GOT3 (cell line): ENCODE measurements at places on chromosomes 6 and 20.

- DNase-seq, result no peak
Observed at GRCh38 chr6:14618759-14619418, 501.3 kb downstream of the CD83 start.

DNA sequence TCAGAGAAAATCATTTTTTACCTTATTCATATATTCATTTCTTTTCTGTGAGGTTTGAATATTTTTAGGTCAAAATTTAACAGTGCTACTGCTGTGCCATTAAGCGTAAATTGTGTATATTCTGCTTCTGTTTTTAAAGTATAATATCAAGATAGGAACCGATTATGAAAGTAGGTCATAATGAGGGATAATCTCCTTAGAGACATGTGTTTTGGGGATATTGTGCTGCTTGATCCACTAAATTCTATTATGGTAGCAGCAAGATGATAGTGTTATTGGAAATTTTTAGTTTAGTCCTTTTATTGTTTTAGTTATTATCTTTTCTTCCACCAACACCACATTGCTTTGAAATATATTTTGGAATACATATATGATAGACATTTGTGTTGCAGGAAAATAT, 244.0 kb downstream of the RIMS1 start:
- DNase-seq, result no peak

GRCh38 chr20:40181676-40182075, 507.4 kb downstream of the MAFB start:
- DNase-seq, result no peak

DNA sequence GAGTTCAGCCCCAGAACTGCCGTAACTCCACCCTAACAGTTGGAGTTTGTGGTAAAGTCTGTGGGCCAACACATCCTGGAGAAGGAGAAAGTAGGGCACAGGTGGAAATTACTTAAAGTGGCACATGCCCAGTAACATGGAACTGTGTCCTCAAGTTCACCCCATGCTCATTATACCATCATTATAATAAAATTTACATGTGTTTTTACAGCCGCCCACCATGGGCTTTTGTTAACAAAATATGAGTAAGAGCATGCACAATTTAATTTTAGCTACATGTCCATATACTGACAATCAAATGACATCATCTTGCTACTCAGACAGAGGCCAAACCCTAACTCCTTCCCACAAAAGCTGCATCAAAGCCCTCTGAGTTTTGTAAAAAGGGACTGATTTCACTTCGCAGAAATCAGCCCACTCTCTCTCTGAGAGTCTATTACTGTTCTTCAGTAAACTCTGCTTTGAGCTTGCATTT, 17.3 kb upstream of the ELOVL4 start:
- no peak for DNase-seq

DNA sequence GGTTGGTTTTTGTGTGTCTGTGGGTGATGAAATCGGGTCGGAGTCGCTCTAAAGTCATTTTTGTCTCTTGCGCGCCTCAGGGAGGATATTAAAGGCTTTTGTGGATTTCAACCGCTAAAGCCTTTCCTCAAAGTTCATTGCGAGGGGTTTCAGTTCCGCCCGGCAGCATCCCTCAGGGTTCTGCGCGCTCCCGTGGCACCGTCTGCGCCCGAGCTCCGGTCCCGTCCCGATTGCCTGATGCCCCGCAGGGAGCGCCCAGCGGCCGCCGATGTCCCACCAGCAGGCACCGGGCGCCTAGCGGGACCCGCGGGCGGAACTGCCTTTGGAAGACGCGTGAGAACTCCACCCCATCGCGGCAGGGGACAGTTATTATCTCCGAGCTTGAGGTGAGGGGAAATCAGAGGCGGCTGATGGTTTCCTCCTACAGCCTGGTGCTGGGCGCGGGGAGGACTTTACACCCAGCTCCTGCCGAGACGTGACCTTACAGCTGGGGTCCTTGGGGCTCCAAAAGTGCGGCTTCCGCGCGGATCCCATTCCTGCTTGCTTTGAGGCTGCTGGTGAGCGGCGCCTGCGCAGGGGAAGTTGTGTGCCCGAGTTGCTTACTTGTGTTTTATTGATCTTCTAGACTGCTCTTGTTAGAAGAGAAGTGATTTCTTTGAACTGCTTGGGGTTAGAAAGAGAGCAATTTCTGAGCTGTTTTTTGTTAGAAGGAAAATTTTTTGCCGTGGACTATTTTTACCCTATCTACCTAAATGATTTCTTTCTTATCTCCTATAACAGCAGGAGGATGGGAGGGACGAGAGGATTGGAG, 27.1 kb downstream of the ULBP1 start:
- no peak for DNase-seq

GRCh38 chr6:130829333-130829910, 2.2 kb downstream of the SMLR1 start:
- no peak for DNase-seq

DNA sequence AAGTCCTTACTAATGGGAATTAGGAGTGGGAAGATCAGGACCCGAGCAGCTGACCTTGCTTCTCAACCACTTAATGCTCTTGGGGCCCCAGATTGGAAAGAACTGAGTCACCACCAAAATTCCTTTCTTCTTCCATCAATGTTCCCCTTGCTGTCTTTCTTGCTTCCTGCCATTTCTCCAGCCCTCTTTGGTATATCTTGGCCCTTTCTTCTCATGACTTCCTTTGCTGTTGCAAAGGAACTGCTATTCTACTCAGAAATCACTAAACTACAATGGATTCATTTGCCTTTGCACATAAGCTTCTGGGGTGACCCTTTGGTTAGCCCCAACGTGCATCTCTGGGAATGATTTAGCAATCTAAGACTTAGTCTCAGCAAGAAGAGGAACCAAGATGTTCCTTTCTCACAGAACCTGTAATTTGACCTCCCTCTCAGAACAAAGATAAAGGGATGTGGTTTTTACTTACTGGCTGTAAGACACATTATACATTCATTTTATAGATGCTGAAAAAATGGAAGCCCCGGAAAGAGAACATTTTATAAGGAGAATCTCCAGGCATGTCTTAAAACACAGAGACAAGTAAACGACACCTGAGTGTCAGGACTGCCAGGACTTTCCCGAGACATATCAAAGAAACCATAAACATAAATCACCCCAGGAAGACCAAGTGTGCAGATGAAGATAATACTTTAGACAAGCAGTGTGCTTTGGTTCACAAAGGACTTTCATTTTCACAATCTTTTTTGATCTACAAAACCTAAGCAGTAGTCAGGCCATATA, 99.0 kb upstream of the TNFAIP3 start:
- DNase-seq, result no peak

GRCh38 chr6:130671577-130671976, 155.6 kb upstream of the SMLR1 start:
- no peak for DNase-seq

- DNase-seq, result no peak
Observed at GRCh38 chr6:34656378-34657036, 40.1 kb downstream of the ILRUN start.

GRCh38 chr6:154301839-154302752, 54.5 kb downstream of the IPCEF1 start:
- no peak for DNase-seq

DNA sequence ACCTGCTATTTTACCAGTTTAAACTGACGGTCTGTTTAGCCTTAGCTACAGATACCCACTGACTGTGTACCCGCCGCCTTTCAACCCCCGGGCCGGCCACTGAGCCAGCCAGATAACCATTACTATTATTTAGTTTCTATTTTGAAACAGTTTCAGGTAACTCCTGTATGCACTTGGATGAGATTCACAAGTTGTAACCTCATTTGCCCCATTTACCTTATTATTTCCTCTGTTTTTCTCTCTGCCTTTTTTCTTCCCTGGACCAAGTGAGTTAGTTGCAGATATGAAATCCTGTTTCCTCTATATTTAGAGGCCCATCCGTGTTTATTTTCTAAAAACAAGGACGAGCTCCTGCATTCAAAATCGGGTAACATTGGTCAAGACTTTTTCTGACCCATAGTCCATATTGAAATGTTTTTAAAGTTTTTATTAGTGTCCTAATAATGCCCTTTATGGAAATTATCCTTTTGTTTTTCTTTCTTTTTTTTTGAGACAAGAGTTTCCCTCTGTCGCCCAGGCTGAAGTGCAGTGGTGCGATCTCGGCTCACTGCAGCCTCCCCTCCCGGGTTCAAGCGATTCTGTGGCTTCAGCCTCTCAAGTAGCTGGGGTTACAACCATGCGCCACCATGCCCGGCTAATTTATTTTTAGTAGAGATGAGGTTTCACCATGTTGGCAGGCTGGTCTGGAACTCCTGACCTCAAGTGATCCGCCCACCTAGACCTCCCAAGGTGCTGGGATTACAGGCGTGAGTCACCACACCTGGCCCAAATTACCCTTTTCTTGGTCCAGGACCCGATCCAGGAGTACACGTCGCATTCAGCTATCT, 767 bp downstream of the AP5S1 start:
- no peak for DNase-seq

DNA sequence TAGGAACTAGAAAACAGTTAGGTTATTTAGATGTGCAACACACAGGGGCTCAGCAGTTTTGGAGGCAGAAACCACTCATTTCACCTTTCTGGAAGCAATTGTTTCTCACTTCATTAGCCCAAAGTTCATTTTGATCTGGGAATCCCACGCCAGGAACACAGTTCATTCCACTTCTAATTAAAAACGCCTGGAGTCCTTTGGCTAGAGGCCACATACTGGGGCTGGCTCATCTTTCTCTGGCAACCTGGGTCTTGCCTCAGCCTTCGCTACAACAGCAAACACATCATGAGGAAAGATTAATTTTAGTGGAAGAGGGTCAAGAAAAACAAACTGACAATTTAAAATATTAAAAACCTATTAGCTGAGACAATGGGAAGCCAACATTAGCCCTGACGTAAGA, 69.7 kb downstream of the RFPL4B start:
- no peak for DNase-seq

- no peak for DNase-seq
Observed at GRCh38 chr20:58447511-58448391, 58.7 kb downstream of the VAPB start.

- no peak for DNase-seq
Observed at GRCh38 chr6:38824243-38824894, 109.3 kb downstream of the DNAH8 start.

DNA sequence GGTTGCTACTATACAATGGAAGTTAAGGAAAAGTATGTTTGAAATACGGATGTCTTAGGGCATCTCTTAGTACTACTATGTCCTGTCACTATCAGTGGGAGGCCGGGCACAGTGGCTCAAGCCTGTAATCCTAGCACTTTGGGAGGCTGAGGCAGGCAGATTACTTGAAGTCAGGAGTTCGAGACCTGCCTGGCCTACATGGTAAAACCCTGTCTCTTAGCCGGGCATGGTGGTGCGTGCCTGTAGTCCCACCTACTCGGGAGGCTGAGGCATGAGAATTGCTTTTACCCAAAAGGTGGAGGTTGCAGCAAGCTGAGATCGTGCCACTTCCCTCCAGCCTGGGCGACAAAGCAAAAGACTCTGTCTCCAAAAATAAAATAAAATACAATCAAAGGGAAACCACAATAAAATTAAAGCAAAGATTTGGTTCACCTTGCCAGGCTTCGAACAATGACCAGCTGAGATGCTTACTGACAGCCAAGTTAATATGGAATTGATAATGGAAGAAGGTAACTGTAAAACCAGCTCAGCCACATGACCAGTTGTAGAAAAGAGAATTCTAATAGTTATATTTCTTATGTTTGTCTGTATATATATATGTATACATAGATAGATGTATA, 6.5 kb downstream of the CD24 start:
- DNase-seq, result no peak

DNA sequence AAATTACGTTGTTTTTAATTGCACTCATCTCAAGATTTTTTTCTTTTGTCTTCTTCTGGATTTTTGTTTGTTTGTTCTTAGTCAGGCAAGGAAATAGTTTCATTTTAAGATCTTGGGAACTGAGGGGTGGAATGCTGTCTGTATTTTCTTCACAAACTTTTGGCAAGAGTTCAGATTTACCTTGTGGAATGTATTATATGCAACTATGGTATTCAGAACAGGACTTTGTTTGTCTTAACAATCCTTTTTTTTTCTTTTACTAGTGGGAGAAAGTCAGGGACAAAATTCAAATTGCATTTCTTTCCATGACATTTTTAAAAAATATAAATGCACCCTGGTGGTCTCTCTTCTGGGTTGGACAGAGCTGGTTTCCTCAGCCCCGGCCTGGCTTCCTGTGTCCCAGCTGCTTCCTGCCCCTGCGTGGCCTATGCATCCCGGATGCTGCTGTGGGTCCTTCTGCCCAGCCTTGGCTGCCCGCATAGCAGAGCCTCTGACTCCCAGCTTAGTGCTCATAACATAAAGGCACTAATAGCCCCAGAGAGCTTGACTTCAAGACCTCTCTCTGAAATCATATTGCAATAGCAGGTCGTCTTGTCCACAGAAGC, 520.7 kb downstream of the QKI start:
- no peak for DNase-seq

- no peak for DNase-seq
Observed at GRCh38 chr20:50719328-50719727, 12.1 kb upstream of the PARD6B start.

DNA sequence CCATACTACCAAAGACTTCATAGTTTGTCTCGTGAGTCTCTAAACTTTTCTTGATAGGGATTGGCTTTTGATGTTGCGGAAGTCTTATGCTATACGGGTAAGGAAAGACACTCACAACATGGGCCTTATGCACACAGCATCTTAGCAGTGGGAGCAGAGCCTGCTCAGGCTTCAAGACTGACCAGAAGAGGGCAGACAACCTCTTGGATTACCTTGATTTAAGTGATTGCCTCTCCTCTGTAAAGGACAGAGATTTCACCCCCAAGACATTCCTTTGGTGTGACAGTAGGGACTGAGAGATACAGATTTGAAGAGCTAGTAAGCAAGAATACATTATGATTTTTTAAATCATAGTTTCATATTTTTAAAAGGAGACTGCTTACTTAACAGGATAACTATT, 71.0 kb upstream of the SAMD3 start:
- DNase-seq, result no peak

DNA sequence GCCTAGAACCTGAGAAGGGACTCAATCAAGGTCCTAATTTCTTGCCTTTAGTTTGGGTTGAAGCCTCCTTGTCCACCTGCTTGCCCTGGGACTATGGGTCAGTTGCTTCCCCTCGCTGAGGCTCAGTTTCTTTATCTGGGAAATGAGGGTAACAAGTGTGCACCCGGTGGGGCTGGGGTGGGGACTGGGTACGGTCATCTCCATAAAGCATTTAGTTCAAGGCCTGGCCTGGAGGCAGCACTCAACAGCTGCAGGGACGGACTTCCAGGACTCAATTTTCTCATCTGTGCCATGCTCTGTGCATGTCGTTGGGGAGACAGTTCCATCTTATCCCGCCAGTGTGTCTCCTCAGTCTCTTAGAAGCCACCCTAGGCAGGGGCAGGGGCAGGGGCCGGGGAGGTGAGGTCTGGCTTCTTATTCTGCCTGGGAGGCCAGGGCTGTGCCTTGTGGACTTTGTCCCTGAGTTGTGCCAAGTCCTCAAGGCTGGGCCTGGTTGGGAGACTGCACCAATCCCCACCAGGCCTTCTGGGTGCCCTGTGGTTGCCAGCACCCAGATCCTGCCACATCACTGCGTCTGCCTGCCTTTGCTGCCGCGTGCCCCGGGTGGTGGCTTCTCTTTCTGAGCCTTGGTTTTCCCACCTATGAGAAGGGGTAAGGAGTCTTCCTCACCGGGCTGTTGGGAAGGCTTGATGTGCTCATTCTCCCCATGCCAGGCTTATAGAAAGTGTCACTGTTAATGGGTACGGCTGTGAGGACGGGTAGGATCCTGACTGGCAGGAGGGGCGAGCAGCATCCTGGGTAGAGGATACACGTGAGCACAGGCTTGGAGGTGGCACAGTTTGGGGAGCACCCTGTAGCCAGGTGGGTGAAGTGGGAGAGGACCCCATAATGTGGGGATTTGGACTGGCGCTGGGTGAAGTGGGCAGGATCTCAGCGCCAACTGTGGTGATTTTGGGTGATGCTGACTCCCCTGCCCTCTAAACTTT, 8.6 kb downstream of the SRC start:
- no peak for DNase-seq
